ENCODE measurements at places on chromosomes 5 and 9.

DNA sequence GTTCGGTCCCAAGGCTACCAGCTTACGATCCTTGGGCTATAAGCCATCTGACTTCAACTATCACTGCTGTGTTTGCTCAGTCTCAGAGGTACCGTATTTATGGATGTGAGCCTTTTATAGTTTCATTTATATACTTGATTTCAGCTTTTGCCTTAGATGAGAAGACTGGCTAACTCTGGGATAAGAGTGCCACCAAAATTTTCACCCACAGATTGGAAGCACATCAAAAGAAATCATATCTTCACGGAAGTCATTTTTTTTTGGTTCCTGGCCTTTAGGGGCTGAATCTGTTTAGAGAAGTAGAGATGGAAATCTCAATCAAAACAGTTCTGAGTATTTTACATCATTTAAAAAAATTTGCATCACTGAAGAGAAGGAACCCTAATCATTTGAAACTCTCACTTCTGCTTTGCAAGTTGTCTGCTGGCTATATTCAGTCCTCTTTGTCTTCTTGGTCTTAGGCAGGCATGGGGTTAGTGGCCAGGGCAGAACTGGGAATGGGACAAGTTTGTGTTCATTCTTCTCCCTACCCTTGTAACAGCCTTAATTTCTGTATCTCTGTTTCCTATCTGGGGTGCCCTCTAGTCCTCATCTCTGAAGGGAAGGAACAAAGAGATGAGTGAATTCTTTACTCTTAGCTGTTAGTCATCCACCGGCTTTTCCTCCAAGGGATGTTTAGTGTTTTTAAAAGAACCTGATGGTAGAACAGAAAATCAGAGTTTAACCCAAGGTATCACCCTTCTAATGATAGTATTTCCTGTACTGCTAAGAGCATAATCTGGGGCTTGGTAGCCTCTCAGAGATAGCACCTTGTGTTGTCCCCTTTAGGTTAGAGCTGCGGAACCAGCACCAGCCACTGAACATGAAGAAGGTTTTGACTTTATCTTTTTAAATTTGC is 14.1 kb upstream of the TNFAIP8 start:
- no peak for DNase-seq

GRCh38 chr9:32875748-32876147 is 92.4 kb downstream of the TMEM215 start:
- no peak for DNase-seq

DNA sequence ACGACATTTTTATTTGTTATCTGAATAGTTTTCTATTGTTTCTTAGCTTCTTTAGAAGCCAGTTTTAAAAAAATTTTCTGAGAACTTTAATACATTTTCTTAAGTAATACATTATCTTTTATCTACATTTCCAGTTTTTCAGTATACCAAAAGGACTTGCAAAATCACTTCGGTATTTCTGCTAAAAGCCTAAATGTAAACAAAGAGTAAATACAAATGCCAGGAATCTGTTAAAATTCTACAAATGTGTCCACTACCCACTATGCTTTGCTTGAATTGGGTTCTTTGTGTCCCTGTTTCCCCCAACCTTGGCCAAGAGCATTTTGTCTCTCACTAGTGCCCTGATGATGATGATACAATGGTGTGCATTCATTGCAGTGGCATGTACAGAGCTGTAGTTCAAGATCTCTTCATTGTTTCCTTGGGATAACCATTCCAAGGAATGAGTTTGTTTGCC is 611.2 kb downstream of the NR2F1-AS1 start:
- DNase-seq, result no peak

GRCh38 chr5:159894149-159894720 is 22.0 kb upstream of the ADRA1B start:
- no peak for DNase-seq

DNA sequence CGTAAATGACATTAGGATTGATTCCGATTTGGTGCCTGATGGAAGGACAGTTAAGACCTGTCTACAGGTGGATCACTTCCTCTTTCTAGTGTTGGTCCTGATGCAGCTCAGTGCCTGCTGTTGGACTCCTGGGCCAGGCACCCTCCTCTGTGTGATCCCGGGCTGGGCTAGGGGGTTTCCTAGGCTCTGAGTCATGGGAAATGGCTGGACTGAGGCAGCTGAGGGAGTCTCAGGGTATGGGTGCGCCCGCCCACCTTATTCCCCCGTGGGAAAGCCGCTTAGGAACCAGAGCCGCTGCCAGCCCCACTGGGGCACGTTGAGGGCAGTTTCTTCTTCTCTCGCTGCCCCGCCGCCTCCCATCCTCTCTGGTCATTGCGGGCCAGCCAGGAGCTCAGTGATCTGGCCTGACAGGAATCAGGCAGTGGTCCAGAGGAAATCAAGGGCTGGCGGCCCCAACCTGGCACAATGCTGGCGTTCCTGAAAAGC is 12.9 kb downstream of the TCF7 start:
- no peak for DNase-seq

GRCh38 chr9:69273161-69273560 is 51.9 kb upstream of the ENTREP1 start:
- DNase-seq, result no peak

- no peak for DNase-seq
These were observed 62.6 kb upstream of the LRRTM2 start for GRCh38 chr5:138937392-138938387.

Data from stimulated activated CD8-positive, alpha-beta memory T cell treated with anti-CD3 and anti-CD28 coated beads, Interleukin-2, amount 100 ng/mL, for 1 hour (primary cell).